ENCODE measurements at places on chromosomes 7 and 10. TPM values are rescaled to one million over a fixed set of nuclear protein-coding genes. Genes with fewer than 3 reads are reported as not detected.

DNA sequence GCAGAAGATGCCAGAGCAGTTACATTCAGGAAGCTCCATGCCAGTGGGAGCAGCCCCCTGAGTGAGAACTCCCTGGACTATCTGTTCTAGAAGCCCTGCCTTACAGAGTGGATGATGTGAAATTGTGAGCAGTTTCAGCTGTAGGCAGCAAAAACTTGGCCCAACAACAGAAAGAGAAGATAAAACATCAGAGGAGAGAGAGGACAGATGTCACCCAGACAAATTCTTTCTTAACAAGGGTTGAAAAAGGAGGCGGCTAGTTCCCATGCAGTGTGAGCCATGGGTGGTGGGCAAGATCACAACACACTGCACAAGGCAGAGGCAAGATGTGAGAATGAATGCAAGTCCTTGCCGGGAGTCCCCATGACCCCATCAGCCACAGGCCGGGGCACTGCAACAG, 46.6 kb upstream of the FXYD4 start:
- no peak for DNase-seq

- no peak for DNase-seq
Measured at GRCh38 chr7:91280185-91280584, 16.0 kb downstream of the FZD1 start.

Gene CYP3A5
- polyA plus RNA-seq: 24.3 TPM

GRCh38 chr10:88582411-88582805, 710 bp downstream of the RNLS start:
- DNase-seq: no peak

Gene PRR15
- polyA plus RNA-seq: 18.4 TPM

Gene MNX1
- polyA plus RNA-seq: not detected
